ENCODE measurements at places on chromosomes 1 and 21.

- DNase-seq = no peak
Observed at GRCh38 chr1:108686614-108687313, 5.3 kb upstream of the PRPF38B start.

GRCh38 chr1:37671261-37671660 lies 21.1 kb upstream of the CDCA8 start:
- no peak for DNase-seq

DNA sequence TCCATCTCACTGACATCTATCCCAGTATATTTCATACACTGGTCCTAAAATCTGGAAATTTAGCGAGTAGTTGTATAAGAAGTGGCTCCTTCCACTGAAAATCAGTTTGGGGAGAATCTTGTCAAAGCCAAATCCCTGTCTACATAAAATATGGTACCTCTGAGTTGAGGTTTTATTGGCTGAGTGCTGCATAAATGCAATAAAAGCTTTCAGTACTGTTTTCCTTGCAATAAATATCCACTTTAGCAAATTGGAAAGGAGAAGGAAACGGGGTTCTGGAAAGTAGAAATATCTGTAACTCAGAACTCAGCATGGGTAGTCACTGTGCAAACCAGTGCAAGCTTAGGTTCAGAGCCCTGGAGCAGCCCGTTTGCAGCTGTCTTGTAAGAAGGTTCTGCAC lies 580.2 kb downstream of the SMYD3 start:
- no peak for DNase-seq

- no peak for DNase-seq
Observed at GRCh38 chr1:92913093-92913819, 48.0 kb downstream of the DIPK1A start.

DNA sequence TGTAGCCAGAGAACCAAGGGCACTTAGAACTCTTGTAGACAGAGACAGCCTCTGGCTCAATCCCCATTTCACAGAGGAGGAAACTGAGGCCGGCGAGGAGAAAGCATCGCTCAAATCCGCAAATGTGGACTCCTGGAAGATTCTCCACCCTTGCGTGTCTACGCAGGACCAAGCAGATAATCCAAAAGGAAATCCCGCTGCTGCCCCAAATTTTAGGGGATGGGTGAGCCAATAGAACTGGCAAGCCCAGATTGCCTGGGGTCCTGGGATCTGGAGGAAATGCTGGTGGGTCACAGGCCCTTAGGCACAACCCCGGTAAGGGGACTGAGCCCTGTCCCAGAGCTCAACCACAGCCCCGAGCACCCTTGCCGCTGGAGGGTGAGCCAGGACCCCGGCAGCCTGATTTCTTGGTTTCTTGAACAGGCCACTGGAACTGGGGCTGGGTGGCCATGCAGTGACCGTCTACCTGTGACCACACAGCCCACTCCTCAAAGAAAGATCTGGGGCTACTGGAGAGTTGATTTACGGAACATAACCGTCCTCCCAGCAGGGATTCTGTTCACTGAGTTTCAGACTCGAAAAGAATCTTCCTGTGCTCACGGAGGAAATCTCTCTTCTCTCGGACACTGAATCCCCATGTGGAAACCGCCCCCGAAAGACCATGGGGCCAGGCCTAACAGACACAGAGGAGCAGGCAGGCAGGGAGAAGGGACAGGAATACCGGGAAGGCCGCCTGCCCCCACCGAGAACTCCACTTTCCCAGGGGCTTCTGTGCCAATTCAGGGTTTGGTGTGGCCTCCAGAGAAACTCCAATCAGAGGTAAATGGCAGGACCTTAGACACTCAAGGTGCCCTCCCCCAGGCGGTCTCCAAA lies 238.4 kb downstream of the NPHP4 start:
- DNase-seq = no peak

DNA sequence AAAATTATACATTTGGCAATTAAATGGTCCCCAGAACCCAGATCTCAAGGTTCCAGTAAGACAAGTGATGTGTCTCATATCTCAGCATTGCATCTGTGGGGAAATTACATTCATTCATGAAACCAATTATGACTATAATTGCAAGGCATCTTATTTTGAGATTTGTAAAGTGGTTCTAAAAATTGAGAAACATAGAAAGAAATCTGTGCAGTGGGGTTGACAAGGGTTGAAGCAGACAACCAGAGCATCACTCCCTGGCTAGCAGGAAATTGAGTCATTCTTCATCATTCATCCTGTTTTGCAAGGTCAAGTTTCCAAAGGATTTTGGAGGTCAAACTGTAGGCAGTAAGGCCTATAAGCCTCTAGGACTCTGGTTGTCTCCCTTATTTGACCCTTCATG lies 25.1 kb upstream of the MROH9 start:
- no peak for DNase-seq
